ENCODE measurements at places on chromosomes 6 and 20. TPM values are rescaled to one million over a fixed set of nuclear protein-coding genes. Genes with fewer than 3 reads are reported as not detected.
A peak's percentile ranks its signal among the peaks of the same experiment; 100 is the strongest.

Gene BMP6
- total RNA-seq: 1.1 TPM

DNA sequence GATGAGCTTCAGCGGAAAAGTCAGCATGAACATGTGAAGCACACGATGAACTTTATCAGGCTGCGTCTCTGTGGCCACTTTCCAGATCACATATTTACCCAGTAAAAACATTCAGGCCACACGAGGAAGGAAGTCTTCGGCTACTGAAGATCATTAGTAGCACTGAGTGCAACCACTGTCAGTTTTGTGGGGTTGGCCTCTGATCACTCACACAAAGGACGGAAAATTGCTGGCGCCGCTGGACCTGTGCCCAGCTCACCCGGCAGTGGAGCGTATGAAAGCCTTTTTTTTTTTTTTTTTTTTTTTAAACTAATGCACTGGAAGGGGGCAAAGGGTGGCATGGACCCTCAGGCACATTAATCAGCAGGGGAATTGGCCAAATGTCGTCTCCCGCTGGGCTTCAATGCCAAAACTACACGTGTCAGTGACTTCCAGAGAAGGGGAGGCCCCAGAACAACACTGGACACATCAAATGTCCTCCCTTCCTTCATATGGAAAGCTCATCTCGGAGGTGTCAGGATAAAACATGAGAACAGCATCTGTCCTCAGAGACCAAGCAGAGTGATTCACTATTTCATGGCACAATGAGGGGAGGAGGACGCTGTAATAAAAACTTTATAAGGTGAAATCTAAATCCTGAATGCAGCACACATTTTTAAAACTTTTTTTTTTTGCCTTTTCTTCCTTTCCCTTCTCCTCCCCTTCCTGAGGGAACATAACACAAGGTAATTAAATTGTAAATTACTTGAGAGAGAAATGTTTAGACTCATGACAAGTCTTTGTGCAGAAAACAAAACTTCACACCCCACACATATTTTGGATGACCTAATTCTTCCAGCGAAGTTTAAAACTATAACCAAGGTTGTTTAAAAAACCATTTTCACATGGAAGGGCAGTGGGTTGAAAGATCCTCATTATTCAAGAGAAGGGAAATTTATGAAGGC lies 223.4 kb downstream of the FOXC1 start:
- no peak overlapping the region for H3K4me3 ChIP-seq
- H3K27me3 ChIP-seq: no peaks in the 10 kb centered on the region
- no peaks in the 10 kb centered on the region for H3K4me1 ChIP-seq
- no peak overlapping the region for H3K27ac ChIP-seq
- DNase-seq: no peak

DNA sequence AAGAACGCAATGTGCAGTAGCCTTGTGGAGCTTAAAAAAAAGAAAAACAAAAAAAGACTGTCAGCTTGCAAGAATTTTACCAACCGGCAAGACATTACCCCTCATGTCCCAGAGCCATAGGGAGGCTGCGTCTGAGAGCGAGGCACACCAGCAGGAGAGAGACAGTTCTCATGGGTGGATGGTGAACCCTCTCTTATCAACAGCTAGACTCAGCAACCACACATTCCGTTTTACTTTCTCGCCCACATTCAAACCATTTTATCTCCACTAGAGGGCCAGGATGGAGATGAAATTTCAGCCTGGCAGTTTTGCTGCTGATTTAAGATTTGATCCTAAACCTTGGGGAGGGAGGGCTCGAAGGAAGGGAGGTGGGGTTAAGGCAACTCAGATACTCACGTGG lies 247.0 kb downstream of the ATXN1 start:
- peak overlapping the region; percentile 75 for H3K27ac ChIP-seq
- peak; percentile 26 for DNase-seq
- peak overlapping the region; percentile 49 for H3K4me3 ChIP-seq
- H3K4me1 ChIP-seq: peaks cover 76% of the 10 kb centered on the region
- no peaks in the 10 kb centered on the region for H3K27me3 ChIP-seq

GRCh38 chr20:12237772-12238171 lies 320.1 kb downstream of the BTBD3 start:
- no peaks in the 10 kb centered on the region for H3K36me3 ChIP-seq
- no peaks in the 10 kb centered on the region for H3K27me3 ChIP-seq
- no peak overlapping the region for H3K27ac ChIP-seq
- no peaks in the 10 kb centered on the region for H3K4me1 ChIP-seq
- DNase-seq: no peak
- H3K4me3 ChIP-seq: no peak overlapping the region

Gene CGAS
- 46.7 TPM for total RNA-seq

GRCh38 chr6:6793388-6794250 lies 205.1 kb downstream of the LY86 start:
- peaks cover 55% of the 10 kb centered on the region for H3K4me1 ChIP-seq
- no peaks in the 10 kb centered on the region for H3K36me3 ChIP-seq
- peak overlapping the region; percentile 41 for H3K4me3 ChIP-seq
- peak overlapping the region; percentile 23 for H3K27ac ChIP-seq

Gene TNF
- total RNA-seq: 94.4 TPM

DNA sequence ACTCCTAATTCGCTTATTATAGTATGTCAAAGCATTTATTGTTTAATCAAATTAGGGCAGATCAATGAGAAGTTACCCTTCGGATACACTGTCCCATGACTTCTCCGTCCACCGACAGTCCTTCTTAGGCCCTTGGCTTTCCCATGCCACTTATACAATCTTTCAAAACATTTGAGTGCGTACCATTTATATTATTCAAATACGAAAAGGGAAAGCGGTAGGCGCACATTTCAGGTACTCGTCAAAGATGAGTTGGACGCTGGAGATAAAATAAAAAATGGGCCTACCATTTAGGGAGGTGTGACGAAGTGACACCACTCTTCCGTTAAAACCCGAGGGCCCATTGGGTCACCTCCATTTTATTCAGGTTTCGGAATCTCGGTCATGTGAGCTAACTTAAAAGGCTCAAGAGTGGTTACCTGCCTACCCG lies 542 bp upstream of the AFG1L start:
- peak overlapping the region; percentile 99 for H3K4me3 ChIP-seq
- peaks cover 6% of the 10 kb centered on the region for H3K36me3 ChIP-seq
- H3K4me1 ChIP-seq: peaks cover 22% of the 10 kb centered on the region
- H3K27me3 ChIP-seq: no peaks in the 10 kb centered on the region

Gene CST9L
- not detected for total RNA-seq

Gene SEMG1
- not detected for total RNA-seq
